ENCODE measurements at places on chromosomes 12 and 14.

GRCh38 chr12:95124106-95124505, 50.7 kb upstream of the NR2C1 start:
- no peak for DNase-seq

DNA sequence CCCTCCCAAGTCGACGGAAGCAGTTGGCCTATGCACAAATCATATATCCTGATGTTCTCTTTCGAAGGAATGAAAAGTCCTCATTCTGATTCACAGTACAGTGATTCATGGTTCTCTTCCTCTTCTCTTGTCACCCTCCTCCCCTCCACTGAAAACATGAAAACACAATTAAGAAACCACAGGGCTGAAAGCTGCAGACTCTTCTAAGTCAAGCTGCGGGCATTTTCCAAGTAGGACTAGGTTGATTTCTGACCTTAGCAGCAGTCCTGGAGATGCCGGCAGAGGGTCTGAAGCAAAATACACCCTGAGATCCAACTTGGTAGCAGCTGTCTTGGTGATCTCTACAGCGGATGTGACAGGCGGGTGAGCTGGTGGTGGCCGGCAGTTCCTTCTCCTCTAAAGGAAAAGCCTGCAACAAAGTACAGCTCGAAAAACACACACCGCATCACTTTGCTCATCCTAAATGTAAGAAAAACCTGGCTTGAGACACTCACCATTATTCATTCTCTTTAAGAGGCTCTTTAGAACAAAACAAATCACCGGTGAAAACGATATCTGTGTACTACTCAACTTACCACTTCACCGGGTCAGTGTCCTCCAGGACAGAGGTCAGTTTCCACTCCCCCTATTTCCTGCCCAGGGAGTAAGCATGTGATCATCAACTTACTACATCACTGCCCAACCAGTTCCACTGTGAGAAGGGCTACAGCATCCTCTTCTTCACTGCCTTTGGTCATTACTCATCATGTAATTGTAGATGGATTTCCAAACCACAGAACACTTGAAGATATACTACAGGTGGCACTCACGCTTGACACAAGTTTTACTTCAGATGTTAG, 6.0 kb downstream of the TMCC3 start:
- peak; percentile 65 for DNase-seq

- DNase-seq = no peak
These were observed 145.3 kb downstream of the HELB start for GRCh38 chr12:66447643-66448042.

GRCh38 chr14:105351920-105352851, 37.6 kb downstream of the PACS2 start:
- peak; percentile 90 for DNase-seq

- no peak for DNase-seq
These were observed 109.6 kb downstream of the STXBP6 start for GRCh38 chr14:24940213-24940783.

DNA sequence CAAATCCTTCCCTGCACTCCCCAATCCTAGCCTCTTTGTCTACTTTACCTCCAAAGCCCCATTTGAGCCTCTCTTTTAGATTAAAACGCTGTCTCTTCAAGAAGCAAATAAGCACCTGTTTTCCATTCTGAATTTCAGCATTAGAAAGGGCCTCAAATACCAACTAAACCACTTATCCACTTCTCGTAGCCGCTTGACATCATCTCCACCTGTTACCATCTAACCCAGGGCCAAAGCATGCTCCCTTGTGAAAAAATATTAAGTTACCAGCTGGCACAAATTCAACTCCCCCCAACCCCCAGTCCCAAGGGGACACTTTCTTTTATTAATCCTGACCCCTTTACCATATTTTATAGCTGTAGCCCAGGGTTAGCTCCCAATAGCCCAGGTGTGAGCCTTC, 43.1 kb downstream of the GPHB5 start:
- DNase-seq = no peak

DNA sequence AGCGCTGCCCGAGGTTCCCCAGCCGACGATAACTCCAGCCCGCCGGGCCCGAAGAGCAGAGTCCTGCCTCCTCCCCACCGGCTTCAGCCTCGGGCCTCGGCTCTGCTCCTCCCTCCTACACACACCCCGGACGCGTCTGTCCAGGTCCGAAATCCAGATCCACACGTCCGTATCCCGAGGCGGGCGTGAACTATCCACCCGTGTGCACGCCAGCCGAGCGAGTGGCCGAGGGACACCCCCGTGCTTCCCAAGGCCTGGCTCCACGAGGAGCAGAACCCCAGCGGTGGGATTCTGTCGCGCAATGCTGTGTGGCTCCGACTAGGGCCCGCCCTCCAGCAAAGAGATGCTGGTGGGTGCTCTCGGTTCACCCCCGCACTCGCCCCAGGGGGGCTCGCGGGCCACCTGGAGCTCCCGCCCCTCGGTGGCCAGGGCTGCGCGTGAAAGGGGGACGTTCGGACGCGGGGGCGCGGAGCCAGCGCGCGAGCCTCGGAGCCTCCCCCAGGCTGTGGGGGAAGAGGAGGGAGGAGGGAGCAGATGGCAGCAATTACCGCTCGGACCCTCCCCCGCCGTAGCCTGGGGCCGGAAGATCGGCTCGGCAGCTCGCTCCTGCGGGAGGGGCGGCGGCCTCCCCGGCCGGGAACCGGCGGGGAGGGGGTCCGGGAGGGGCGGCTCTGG, 18.9 kb upstream of the ANKRD33 start:
- no peak for DNase-seq

GRCh38 chr12:47776471-47777143, 3.6 kb downstream of the SLC48A1 start:
- DNase-seq = no peak

DNA sequence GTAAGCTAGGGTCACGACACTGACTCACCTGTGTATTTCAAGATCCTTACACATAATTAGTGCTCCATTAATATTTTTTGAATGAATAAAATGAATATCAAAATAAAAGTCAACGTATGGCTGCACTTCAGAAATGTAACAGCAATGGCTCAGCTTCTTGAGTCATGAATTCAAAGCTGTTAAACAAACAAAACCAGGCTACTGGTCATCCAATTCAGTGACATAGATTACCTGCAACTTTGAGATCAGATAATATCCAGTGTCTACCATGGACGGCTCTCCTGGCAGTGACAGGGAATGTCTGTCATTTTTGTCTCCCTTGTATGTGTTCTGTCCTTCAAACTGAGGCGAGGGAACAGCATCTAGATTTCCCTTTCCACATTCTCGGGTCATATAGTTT, 225.6 kb downstream of the EFCAB11 start:
- DNase-seq = no peak

- DNase-seq = no peak
These were observed 35.9 kb upstream of the EGLN3 start for GRCh38 chr14:33986804-33987203.

DNA sequence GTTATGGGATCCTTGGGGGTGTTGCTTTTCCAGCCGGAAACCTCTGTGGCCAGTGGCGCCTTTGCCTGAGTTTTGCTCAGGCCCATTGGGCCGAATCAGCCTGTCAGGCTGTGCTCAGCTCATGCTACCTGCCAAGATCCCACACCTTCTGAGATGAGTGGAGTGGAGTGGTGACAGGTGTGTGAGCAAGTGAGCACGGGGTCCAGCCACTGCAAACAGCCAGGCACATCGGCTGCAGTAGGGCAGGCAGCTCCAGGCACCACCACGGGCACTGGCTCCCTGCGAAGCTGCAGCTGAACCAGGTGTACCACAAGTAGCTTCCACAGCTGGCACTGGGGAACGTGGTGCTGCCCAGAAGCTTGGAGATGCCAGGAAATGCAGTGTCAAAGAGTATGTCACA, 21.1 kb upstream of the WDR89 start:
- DNase-seq = no peak

DNA sequence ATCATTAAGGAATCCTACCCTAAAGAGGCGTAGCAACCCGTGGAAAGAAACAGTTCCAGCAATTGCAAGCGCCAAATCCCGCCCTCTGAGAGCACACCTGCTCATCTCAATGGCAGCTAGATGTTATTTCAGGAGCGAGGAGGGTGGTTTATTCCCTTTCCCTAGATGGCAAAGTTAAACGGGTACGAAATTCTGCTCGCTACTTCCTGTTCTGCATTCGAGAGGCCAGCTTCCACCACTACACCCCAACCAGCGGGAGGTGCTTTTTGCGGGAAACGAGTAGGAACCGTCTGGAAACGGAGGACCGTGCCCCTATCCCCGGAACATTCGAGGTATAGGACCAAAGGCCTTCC, 536 bp downstream of the VPS29 start:
- DNase-seq = peak; percentile 57

GRCh38 chr14:74064883-74065282, 19.4 kb downstream of the ALDH6A1 start:
- no peak for DNase-seq

GRCh38 chr12:113462117-113462774, 9.4 kb downstream of the LHX5 start:
- DNase-seq = peak; percentile 79

- no peak for DNase-seq
These were observed 31.9 kb upstream of the ACSM4 start for GRCh38 chr12:7271893-7272514.

- no peak for DNase-seq
These were observed 129.3 kb upstream of the RASSF8 start for GRCh38 chr12:25829192-25829591.

GRCh38 chr14:37262649-37263048, 64.9 kb downstream of the MIPOL1 start:
- DNase-seq = no peak

GRCh38 chr14:77988096-77988870, 181.9 kb upstream of the NRXN3 start:
- no peak for DNase-seq

DNA sequence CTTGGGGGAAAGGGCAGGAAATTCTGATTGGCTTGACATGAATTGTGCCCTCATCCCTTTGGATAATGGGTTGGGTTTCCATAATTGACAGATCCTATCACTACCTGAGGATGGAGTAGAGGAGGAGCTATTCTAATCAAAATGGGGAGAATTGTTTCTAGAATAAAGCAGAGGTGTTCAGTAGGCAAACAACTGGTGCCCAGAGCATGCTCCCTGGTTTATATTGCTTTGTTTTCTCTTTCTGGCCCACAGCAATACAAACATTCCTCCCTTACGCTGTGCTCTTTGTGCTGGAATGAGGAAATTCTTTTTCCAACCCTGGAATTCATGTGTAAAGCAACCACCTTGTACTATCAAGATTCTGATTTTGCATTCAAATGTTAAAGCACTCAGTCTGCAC, 147.4 kb downstream of the RASSF9 start:
- DNase-seq = no peak

- DNase-seq = no peak
These were observed 684.5 kb downstream of the C12orf50 start for GRCh38 chr12:87344699-87345098.

GRCh38 chr12:1811281-1811947, 9.0 kb upstream of the LRTM2 start:
- no peak for DNase-seq

GRCh38 chr12:117857632-117858612, 110.9 kb downstream of the KSR2 start:
- DNase-seq = no peak

DNA sequence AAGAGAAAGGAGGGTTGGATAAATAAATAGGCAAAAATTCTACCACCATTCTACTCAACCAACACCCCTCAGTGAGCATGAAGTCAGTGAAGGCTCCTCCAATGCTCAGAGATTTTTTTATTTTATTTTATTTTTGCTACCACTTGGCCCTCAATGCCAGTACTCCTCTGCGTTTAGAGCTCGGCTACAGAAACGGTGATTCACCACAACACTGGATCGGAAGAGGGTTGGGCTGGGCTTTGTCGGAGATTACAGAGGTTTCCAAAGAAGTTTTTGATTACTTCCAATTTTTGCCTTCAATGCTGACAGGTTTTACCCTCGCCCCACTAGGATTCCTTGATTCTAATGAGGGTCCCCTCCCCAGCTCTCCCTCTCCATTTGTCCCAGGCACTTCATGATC, 1027.2 kb upstream of the TMEM132C start:
- DNase-seq = no peak

DNA sequence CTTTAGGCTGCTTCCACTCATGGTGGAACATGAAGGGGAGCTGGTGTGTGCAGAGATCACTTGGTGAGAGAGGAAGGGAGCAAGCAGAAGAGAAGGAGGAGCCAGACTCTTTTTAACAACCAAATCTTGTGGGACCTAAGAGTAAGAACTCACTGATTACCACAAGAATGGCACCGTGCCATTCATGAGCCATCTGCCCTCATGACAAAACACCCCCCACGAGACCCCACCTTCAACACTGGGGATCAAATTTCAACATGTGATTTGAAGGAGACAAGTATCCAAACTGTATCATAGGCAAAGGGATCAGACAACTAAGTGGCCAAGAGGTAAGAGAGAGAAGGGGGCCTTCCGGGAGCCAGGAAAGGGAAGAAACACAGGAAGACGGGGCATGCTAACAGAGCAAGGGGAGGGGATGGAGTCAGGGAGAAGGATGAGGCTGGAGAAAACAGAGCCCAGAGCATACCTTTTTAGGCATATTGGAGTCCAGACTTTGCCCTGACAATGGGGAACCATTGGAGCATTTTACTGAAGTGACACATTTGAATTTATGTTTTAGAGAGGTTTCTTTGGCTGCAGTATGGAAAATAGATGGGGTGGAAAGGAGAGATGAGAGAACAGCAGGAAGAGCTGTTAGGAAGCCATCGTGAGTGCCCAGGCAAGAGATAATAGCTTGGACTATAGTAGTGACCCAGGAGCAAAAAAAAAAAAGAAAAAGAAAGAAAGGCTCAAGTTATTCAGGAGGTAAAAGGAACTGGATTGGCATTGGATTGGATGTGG, 204.4 kb upstream of the NUDT4 start:
- no peak for DNase-seq

DNA sequence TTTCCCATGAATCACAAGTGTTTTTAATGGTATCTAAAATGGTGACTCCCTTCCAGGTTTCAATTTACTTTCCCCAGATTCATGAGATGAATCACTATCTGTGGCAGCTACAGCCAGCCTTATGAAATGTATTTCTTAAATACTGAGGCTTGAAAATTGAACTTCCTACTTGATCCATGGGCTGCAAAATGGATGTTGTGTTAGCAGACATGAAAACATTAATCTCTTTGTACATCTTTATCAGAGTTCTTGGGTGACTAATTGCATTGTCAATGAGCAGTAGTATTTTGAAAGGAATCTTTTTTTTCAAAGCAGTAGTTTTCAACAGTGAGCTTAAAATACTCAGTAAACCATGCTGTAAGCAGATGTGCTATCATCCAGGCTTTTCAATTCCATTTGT, 250.8 kb downstream of the SLC6A15 start:
- DNase-seq = no peak
